ENCODE measurements at places on chromosomes 16 and 17.

DNA sequence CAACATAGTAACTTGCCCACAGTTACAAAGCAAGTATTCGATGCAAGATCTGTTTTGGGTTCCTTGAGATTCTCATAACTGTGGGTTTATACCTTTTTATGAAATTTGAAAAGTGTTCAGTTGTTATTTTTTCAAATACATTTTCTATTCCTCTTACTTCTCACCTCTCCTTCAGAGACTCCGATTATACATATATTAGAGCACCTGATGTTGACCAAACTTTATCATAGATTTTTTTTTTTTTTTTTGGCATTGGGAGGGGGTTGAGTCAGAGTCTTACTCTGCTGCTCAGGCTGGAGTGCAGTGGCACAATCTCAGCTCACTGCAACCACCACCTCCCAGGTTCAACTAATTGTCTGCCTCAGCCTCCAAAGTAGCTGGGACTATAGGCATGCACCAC lies 51.3 kb upstream of the RBBP6 start:
- no peak for DNase-seq

DNA sequence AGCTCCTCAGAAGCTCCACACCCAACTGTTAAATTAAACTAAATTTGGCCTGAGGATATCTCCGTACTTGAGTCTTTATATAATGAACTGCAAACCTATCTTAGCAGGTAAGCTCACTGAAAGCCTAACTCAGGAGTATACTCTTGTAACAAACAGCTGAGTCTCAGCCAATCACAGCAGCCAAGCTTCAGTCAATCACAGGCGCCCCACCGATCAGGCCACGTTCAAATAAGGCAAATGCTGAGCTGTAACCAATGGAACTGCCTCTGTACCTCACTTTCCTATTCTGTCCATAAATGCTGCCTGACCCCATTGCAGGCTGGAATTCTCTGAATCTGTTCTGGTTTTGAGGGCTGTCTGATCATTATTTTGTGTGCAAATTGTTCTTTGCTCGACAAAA lies 93.0 kb upstream of the CES5A start:
- DNase-seq, result no peak

GRCh38 chr17:83073389-83074063 lies 5.9 kb upstream of the METRNL start:
- no peak for DNase-seq

DNA sequence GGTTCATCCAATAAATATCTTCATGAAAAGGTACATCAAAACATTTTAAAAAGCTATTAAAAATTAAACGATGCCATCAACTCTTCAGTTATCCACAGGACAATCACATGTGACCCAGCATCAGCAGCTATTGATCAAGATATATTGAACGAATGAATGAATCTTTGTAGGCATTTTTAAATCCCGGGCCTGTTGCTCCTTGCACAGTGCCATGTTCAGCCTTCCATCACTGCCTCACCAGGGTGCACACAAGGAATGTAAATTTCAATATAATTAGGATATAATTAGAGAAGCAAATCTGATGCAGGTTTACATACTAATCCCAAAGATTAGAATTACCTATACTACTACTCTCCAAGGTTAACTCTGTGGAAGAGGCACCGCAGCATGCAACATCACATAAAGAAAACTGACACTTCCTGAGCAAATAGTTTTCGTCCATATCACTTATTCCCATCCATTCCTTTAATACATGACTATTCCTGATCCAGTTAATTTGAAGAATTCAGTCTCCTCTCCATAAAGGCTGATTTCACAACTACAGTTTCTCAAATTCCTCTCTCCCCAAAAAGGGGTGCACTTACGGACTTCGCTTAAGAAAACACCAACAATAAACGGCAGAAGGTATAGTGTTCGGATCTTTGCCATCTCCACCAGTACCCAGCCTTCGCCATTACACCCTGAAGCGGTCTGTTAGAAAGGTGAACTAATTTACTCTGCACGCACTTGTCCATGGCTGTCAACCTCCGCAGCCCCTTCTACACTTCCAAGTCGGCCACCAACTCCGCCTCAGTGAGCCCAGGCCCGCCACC lies 938 bp downstream of the NCOR1 start:
- no peak for DNase-seq

DNA sequence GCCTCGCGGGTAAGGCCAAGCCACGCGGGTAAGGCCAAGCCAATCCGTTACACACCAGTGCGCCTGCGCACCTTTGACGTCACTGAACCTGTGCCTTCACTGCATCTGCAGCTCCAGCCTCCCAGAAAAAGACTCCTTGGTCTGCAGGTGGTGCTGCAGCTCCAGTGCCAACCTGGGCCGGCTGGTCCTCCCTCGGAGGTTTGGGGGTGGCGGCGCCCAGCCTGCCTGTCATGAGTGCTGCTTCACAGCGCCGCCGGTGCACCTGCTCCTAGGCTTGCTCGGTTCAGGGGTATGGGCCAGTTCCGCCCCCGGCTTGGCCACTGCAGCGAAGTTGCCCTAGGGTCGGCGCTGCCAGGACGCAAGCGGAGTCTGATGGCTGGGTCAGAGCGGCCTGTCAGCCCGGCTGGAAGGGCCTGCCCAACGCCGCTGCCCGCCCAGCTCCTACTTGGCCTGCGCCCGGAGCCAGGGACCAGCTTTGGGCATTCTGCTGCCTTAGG lies 146.6 kb downstream of the USP22 start:
- no peak for DNase-seq

DNA sequence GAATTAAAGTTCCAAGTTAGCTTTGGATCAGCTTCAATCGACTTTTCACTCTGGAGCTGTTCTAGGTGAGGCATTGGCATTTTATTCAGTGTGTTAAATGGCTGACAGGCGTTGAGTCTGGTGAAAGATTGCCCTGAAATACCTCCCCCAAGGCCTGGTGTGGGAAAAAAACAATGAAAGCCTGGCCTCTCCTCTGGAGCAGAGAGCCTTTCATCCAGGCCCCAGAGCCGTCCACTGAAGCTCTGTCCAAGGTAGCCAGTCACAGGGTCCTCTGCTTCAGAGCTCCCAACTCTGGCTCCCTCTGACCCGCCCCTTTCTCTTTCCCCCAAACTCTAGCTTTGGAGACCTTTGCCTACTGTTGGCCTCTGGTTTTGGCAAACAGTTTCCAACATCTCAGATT lies 123.6 kb upstream of the CRHR1 start:
- no peak for DNase-seq

- DNase-seq, result no peak
Observed at GRCh38 chr16:56732366-56732765, 2.4 kb downstream of the NUP93 start.

DNA sequence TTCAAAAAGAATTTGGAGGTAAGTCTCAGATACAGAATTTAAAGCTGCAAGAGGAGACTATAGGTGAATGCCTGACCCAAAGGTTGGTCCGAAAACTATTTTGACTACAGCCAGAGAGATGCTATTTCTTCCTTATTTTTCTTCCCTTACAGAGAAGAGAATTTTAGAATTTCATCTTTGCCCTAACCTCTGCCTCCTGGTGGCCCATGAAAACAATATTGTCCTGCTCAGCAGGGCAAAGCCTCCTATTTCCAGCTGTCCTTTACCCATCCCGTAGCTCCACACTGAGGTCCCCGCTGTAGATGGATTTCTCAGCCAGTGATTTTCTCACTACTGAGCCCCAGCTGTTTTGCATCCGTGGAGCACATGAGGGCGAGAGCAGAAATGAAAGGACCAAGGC lies 24.6 kb downstream of the HOXB1 start:
- DNase-seq, result no peak

DNA sequence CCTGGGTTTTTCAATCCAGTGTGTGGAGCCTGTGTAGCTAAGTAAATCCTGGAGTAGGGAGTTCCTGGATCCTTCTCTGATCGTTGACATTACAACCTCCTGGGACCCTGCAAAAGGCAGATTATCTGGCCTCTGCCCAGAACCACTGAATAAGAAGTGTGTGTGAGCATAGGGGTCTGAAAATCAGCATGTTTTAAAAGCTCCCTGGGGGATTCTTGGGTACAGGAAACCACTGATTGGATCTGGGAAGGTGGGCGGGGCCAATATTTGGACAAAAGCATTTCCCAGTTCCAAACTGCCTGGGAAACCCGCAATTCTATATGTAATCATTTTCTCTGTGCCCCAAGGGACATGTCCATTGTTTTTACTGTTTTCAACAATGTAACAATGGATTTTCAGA lies 27.2 kb upstream of the BEAN1 start:
- no peak for DNase-seq

GRCh38 chr17:39872751-39873150 lies 4.7 kb downstream of the ZPBP2 start:
- DNase-seq, result no peak

DNA sequence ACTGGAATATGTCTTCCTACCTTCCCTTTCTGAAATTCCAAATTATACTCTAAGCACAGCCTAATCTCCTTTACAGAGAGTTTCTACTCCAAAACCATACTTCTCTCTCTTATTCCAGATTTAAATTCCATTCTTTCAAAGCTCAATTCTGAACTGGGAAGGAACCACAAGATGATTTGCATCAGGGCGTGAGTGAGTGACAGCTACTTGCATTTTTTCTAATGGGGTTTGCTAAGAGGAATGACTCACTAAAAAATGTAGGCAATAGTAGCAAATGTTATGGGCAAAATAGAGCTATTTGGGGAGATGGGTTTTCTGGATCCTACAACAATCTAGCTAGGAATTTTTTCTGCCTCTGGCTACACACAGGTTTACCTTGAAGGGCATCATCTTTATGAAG lies 244.6 kb upstream of the PSMD7 start:
- DNase-seq, result no peak

GRCh38 chr16:30478766-30479478 lies 6.4 kb downstream of the ITGAL start:
- no peak for DNase-seq

DNA sequence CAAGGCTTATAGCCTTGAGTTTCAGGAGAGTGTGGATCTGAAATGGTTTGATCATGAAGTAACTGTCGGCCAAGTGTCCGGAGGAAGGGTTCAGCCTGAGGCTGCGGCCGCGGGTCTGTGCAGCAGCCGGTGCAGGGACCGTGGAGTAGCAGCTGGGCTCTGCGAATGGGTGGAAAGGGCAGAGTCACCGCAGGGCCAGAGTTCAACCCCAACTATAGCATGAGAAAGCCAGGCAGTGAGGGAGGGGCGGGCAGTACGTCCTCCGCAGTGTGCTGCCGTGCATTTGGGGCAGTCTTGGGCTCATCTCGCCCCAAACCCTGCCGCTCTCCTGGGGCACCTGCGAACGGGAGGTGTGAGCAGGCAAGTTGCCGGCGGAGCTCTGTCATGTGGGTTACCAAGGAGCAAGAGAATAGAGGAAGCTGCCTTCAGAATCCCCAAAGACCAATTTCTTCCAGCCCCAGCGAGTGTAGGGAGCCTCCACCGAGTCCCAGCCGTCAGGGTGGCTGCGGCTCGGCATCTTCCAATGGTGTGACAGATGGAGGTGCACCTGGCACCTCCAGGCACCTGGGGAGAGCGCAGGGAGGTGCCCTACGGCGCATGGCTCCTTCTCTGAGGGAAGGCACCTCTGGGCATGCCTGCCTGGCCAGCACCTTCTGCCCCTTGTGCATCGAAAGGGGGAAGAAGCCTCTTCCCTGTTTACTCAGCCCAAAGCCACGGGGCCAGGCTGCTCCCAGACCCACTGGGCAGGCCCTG lies 87.3 kb downstream of the RPA1 start:
- no peak for DNase-seq

DNA sequence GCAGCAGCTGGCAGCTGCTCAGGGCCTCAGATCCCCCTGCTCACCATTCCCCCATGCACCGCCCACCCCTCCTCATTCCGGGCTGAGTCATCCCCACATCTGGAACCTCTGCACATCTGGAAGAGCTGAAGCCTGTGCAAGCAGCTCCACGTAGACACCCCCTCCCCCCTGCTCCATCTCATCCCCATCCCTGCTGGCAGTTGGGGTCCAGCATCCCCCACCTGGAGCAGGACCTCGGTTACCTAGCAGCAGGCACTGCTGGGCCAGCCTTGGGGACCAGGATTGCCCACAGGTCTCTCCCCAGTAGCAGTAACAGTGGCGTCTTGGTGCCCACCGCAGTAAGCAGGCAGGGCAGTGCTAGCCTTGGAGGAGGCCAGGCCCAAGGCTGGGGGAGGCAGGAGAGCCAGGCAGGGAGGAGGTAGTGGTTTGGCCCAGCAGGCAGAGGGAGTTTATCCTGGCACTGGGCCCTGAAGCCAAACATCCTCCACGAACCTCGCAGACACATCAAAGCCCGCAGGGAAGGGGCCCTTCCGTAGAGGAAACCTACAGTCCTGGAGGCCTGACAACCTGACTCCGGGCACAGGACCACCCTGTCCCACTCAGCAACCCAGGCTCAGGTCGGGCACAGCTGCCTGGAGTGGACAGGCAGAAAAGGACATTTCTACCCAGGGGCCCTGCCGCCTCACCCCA lies 7.7 kb upstream of the TMEM92 start:
- no peak for DNase-seq

GRCh38 chr17:82056729-82057621 lies 5.3 kb downstream of the GPS1 start:
- no peak for DNase-seq

DNA sequence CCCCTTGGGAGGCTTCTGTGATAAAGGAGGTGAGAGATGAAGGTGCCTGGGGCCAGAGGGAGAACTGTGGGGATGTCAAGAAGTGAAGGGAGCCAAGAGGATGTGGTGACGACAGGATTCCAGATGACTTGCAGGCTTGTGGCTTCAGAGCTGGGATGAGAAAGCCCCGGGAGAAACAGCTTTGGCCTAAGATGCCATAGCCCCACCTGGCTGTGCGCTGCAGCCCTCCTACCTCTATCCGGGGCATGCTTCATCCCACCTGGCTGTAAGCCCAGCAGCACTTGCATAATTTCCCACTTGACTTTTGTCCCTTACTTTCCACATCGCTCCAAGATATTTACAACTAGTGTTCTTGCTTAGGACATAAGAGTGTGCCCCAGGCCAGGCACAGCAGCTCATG lies 29.3 kb downstream of the GINS3 start:
- DNase-seq, result no peak

DNA sequence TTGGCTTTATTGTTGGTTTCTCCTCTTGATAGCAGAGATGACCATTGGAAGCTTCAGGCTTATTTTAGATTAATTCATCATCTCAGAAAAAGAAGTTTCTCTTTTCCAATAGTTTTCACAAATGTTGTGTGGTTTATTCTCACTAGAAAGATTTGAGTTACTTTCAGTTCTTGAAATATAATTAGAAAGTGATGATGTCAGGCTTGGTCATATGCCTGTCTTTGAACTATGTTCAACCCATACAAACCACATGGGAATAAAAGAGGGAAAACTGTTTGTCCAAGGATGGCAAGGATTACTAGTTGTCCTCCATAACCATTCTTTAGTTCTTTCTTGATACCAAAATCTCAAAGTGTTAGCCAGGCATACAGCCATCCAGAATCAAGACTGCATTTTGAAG lies 3.7 kb upstream of the HS3ST2 start:
- no peak for DNase-seq

- no peak for DNase-seq
Observed at GRCh38 chr17:58399974-58400373, 17.4 kb downstream of the RNF43 start.

- no peak for DNase-seq
Observed at GRCh38 chr16:16036359-16036792, 87.0 kb downstream of the ABCC1 start.

Measured in stimulated activated CD4-positive, alpha-beta T cell treated with anti-CD3 and anti-CD28 coated beads, TNF-alpha, amount 100 ng/mL, for 1 hour (primary cell).